ENCODE measurements at places on chromosomes 7 and 10.

- DNase-seq: no peak
Measured at GRCh38 chr7:157501581-157501980, 164.8 kb downstream of the DNAJB6 start.

GRCh38 chr10:3671386-3671955, 113.5 kb downstream of the KLF6 start:
- no peak for DNase-seq

- no peak for DNase-seq
Measured at GRCh38 chr7:66418537-66418936, 210.1 kb upstream of the KCTD7 start.

DNA sequence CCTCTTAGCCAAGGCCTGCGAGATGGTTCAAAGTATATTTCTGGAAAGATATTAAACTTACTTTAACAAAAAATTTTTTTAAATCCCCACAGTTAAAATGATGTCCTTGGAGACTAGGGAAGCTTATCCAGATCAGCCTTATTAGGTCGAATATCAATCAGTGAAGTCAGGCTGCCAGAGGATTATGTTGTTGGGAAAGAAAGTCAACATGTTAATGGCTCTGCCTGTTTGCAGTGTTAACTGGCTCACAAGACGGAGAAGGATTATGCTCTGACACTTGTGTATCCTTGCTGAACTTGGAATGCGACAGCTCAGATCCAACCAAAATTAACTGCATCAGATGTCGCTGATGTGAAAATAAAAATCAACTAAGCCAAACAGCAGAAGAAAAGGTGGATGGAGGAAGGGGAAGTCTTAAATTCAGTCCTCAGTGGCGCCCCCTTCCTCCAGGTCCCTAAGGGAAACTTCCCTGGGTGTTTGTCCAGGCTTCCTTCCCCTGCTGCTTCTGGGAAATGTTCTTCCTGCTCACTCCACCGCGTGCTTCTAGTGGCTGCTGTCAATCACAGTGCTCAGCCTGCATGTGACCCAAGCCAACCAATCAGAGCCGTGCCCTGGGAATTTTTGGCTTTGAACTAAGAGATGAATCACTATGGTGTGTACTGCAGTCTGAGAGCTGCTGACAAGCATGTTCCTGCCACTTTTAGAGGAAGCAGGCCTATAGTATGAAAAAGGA, 690.4 kb upstream of the NRP1 start:
- peak; percentile 24 for DNase-seq

GRCh38 chr7:77903597-77903996, 105.0 kb downstream of the PHTF2 start:
- no peak for DNase-seq

GRCh38 chr7:135186261-135186540, 15.7 kb upstream of the CYREN start:
- DNase-seq: no peak

GRCh38 chr7:131222171-131222570, 105.5 kb upstream of the MKLN1 start:
- DNase-seq: no peak

- DNase-seq: no peak
Measured at GRCh38 chr7:26155531-26156375, 3.8 kb downstream of the NFE2L3 start.

DNA sequence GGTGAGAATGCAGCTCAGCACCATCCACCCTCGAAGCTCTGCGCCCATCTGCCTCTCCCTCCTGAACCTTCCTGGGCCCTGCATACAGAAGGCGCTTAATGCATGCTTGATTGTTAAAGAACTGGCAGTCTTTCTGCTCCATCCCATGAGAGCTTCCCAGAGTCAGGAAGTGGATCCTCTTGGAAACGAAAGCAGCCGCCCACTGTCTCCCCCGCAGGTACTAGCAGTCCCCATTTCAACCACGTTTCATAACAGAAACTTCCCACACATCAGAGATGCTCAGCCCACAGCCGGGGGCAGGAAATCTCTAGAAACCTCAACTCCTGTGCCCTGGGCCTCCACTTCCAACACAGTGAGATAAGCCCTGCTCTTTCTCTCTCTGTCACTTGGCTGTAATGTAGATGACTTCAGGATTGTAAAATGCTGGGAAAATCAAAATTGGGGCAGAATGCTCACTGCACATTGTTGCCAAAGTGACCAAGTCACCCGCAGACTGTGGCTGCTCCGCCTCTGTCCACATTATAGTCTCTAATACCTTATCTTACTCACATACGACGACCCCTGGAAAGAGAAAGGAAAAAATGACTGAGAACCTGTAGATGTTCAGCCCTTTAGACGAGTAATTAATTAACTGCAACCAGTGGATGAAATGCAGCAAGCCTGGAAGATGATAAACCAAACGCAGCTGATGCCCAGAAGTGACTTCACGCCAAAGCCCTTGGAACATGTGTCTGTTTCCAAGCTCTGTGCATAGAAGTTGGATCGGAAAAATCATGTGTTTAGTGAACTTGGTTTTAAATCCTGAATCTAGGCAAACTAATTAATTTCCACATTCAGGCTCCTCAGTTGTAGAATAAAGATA, 28.5 kb downstream of the GSDME start:
- DNase-seq: peak; percentile 22

GRCh38 chr7:25262586-25262985, 34.3 kb upstream of the NPVF start:
- no peak for DNase-seq

DNA sequence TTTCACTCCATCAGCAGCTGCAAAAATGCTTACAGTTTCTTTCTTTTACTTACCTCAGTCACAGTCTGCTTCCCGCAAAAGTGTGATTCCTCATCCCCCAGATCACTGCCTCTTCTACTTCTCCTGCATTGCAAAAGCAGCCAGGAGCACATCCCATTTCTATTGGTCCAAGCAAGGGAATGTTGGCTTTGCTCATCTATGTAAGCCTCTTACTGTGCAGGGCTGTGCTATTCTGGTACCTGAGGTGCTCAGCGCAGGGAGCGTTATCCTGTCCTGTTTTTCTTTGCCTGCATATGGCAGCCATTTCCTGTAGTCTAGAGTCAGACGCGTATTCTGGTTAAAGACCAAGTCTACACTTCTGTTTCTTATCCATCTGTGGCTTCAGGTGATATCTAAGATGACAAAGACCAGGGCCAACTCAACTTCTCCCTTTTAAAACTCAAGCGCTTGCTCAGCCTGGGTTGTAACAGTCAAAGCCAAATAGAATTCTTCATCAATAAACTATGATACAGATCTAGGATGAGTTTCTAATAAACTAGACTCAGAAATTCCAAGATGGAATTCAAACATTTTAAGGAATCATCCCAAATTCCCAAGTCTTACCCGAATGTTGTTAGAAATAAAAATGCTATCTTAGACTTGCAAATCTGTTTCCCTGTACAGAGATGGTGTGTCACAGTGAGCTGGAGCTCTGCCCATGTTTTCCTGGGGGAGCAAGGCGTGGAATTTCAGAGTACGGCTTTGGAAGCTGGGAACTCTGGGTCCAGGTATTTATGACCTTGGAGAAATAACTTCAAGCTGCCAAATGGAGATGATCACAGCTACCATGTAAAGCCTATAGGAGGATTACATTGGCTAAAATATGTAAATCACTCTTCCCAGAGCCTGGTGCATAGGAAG, 6.1 kb upstream of the RBM17 start:
- DNase-seq: peak; percentile 57

DNA sequence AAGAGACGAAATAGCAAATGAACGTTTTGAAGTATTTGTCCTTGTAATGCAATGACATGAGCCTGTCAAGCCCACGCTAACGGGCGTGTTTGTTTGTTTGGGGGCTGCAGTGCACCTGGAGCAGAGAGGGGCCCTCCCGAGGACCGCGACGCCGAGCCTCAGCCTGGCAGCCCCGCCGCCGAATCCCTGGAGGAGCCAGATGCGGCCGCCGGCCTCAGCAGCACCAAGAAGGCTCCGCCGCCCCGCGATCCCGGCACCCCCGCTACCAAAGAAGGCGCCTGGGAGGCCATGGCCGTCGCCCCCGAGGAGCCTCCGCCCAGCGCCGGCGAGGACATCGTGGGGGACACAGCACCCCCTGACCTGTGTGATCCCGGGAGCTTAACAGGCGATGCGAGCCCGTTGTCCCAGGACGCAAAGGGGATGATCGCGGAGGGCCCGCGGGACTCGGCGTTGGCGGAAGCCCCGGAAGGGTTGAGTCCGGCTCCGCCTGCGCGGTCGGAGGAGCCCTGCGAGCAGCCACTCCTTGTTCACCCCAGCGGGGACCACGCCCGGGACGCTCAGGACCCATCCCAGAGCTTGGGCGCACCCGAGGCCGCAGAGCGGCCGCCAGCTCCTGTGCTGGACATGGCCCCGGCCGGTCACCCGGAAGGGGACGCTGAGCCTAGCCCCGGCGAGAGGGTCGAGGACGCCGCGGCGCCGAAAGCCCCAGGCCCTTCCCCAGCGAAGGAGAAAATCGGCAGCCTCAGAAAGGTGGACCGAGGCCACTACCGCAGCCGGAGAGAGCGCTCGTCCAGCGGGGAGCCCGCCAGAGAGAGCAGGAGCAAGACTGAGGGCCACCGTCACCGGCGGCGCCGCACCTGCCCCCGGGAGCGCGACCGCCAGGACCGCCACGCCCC, 118.5 kb downstream of the CYTH3 start:
- no peak for DNase-seq

DNA sequence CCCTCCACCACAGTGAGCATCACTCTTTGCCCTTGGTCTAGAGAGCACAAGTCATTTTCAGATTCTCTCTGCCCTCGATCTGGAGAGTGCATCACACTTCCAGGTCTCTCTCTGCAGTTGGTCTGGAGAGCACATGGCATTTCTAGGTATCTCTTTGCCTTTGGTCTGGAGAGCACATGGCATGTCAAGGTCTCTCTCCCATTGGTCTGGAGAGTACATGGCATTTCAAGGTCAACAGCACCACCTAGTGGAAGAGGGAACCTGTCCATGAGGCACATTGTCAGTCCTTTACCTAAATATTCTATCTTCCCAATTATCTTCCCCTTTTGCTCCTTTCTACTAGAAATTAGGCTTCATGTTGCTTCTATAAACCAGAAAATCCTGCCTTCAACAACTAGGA, 1139.4 kb downstream of the XPNPEP1 start:
- DNase-seq: peak; percentile 33

DNA sequence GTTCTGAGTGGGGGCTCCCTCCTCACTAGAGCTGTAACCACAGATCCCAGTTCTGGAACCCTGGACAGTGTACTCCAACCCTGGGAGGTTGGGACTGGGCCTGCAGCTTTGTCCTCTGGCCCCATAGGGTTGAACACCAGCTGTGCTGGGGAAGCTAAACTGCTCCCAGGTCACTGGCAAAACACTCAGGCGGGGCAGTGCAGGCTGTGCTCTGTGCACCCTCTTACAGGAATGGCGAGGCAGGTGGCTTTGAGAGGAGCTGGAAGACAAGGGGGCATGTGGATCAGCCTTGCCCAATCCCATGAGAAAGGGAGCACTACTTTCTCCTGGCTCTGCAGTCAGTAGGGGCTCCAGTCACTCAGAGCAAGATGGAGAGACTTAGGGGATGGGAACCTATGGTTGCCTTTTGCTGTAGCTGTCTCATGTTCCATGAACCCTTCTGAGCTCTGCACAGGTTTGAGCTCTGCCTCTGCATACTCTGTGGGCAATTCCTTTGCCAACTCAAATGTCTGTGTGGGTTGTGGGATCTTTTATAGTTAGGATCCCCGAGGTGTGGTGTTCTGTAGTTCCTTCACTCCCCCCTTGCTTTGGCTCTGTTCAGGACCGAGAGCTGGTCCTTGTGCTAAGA, 90.7 kb downstream of the SLC25A40 start:
- DNase-seq: no peak

DNA sequence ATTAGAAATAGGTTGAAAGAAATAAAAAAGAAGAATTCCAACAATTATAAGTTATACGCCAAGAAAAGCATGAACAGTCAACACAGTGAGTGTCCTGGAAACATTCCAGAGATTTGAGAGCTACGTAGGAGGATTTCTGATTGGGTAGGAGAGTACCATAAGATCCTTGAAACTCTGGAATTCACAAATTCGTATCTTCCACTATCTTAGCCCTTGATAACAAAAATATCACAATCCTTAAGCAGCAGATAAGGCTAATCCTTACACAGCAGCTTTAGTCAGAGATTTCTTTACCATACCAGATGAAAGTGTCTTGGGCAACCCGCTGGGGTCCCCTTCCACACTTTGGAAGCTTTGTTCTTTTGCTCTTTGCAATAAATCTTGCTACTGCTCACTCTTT, 8.2 kb downstream of the TPK1 start:
- DNase-seq: no peak

DNA sequence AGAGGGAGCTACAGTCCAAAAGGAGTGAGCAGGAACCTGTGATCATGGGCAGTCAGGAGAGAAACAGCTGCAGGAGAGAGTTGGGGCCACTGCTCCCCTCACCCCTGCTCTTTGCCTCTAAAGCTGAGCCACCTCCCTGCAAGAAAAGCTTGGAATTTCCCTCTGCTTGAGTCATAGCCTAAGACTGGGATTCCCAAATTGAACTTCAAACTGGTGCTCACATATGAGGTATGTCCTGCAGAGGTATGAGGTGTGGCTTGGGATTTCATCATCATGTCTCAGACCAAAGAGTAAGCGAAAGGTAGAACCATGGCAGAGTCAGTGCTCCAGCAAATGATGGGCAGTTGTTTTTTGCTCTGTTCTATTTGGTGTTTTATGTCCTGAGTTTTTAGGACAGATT, 237.1 kb upstream of the NRP1 start:
- no peak for DNase-seq

- no peak for DNase-seq
Measured at GRCh38 chr10:75240329-75241076, 4.7 kb upstream of the COMTD1 start.

DNA sequence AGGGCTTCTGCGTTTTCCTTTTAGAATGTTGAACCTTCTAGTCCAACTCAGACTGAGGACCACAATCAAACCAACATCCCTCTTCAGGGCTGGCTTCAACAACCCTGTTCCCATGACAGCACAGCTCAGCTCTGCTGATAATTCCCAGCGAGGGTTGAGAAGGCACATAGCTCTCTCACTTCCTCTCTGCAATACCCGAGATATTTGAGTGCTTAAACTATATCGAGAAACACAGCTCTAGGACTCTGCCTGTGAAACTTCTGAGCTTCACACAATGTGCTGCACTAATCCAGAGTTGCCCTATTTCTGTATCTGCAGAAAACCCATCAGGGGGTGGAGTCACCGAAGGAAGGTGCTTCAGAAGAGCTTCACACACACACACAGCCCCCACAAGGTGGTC, 1.6 kb upstream of the ADARB2 start:
- DNase-seq: no peak

DNA sequence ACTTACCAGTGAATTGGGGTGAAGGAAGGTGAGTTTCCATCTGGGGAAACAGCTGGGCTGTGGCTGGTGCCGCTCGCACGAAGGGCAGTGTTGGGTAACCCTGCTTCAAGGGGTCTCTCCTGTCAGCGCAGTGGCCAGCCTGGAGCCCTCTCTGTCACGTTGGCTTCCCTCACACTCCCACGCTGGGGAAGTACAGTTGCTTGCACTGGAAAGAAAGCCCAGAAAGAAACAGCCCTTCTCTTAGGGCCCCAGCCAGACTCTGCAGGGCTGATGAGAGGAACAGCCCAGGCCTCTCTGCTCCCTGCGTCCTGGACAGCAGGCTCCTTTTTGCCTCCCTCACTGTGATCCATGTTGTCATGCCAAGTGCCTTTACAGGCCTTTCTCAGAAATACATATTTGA, 40.3 kb upstream of the TRIM8 start:
- no peak for DNase-seq

- DNase-seq: no peak
Measured at GRCh38 chr10:77455561-77455960, 182.0 kb downstream of the KCNMA1 start.
